ENCODE measurements at places on chromosomes 4 and X.

DNA sequence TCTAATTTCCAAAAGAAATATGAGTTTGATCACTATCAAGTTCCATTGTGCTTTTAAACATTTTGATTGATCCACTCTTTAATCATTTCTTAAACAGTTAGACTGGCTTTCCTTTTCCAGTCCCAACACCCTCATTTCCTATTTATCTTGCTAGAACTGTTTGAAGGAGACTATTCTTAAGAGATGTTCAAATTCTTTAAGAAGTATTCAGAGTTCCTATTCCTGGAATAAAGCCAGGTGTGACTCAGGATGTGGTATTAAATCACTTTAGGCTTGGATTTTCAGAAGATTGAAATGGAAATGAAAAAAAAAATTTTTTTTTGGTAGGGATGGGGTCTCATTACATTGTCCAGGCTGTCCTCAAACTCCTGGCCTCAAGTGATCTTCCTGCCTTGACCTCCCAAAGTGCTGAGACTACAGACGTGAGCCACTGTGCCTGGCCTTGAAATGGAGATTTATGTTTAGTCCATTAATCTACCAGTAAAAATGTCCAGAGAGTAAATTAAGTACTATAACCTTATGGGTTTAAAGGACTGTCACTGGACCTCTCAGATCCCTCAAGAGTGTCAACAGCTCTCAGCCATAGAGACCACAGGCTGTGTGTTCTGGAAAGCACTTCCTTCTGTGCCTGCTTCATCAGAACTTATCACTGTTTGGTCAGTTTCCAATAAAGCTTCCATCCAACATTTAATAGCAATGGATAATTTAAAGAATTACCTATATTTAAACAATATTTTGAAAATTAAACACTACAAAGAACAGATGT, 90.7 kb downstream of the CDS1 start:
- no peak for DNase-seq

GRCh38 chrX:48802905-48803200, 986 bp downstream of the HDAC6 start:
- DNase-seq: no peak

DNA sequence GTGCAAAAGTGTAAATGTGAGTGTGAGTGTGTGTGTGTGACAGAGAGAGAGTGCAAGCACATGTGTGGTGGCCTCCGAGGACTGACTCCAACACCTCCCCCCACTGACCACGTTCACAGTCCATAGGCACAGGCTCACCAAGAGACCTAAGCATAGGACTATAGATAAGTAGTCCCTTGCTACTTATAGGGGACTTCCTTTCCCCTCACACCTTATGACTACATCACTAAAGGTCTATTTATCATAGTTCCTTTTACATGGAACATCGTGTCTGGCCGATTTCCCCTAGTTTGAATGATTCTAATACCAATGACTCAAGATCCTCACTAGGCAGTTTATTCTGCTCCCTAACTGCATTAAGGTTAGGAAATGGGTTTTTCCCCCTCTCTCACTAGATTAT, 17.8 kb downstream of the FRMPD3 start:
- no peak for DNase-seq

GRCh38 chr4:2251795-2252529, 9.9 kb downstream of the MXD4 start:
- no peak for DNase-seq

GRCh38 chrX:121179972-121180371, 132.6 kb downstream of the GLUD2 start:
- DNase-seq: peak; percentile 34
